ENCODE measurements at places on chromosomes 4 and X.

DNA sequence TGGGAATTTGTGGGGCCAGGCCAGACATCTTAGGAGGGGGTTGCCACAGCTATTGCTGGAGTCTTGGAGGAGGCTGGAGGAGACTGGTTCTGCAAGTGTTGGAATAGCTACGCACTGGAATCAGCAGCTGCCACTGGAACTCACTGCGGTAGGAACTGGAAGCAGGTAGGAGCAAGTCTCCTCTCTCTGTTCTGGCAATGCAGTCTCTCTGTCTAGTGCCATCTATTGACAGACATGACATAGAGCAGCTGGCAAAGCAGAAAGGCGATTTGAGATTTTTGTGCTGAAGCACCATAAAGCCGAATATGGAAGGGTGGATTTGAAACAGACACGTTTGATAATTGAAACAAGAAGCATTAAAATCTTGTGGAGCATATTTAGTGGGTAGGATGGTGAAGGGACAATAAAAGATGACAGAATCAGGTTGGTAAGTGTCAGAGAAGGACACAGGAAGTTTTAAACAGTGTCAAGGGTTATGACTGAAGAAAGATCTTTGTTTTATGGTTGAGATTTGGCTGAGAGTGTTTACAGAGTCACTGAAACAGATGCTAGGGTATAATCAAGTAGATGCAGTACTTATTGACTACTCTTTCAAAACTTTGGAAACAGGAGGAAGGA, 23.5 kb upstream of the SYNPO2 start:
- DNase-seq: no peak

DNA sequence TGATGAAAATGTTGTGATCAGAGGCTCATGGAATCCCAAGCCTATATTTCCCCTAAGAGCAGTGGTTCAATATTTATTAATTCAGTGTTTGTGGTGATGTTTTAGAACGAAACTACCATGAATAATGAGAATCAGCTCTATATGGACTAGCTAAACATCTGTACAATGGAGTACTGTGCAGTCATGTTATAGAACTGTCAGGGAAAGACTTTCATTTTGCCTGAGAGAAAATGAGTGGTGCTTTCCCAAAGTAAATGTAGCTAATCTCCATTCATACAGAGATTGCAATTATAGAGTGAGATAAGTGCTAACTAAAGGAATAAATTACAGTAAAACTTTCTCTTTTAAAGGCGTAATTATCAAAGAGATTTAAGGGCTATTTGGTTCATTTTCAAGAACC, 147.1 kb downstream of the FRAS1 start:
- no peak for DNase-seq

DNA sequence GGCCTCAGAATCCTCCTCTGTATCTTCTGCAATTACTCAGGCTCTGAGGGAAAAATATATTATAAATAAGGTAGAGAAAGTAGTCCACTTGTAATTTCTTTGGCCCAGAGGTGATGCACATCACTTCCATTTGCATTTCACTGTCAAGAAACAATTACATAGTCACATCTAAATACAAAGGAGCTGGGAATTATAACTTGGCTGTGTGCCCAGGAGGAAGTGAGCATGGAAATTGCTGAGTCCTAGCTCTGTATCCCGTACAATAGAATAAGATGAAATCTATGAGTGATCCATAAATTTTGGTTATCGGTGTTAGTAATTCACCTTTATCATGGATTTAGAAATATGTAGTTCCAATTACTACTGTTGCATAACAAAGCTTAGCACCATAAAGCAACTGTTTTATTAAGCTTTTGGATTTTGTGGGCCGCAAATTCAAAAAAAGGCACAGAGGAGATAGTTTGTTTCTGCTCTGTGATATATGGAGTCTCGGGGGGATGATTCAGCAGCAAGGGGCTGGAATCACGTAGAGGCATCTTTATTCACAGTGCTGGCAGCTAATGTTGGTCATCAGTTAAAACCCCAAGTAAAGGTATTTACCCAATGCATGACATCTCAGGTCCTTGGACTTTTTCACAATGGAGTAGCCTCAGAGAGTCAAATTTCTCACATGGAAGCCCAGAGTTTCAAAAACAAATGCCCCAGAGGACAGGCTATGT, 241.4 kb upstream of the GALNT7 start:
- no peak for DNase-seq

GRCh38 chr4:150591406-150591805, 9.5 kb downstream of the MAB21L2 start:
- DNase-seq: no peak

GRCh38 chr4:142535009-142535408, 311.1 kb downstream of the INPP4B start:
- no peak for DNase-seq

DNA sequence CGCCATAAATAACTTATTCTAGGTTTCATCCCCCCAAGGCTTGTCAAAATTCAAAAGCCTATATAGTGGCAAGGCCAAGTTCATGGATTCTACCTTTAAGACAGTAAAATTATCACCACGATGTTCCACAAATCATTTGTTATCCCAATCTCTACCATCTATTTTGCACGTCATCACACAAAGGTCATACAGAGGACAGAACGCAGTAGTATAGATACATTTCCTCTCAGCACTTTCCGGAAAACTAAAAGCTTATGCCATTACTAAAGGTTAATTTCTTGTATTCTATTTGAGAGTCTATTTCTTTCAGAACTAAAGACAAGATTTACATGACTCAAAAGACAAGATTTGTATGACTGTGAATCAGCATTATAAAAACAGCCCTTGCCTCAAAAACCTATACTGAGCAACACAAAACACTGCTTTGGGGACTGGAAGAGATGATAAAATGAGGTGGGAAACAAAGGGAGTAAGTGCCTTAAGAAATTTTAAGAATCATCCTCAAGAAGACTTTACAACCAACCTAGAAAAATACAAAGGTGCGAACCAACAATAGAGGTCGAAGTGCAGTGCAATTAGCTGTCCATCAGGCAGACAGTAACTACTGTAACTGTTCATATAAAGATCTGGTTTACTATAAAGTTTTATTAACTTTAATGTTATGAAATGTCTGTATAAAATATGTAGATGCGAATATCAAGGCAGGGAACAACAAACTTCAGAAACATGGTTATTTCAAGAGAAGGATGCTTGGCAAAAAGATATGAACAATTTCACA, 7.6 kb downstream of the UBE2D3 start:
- DNase-seq: no peak

DNA sequence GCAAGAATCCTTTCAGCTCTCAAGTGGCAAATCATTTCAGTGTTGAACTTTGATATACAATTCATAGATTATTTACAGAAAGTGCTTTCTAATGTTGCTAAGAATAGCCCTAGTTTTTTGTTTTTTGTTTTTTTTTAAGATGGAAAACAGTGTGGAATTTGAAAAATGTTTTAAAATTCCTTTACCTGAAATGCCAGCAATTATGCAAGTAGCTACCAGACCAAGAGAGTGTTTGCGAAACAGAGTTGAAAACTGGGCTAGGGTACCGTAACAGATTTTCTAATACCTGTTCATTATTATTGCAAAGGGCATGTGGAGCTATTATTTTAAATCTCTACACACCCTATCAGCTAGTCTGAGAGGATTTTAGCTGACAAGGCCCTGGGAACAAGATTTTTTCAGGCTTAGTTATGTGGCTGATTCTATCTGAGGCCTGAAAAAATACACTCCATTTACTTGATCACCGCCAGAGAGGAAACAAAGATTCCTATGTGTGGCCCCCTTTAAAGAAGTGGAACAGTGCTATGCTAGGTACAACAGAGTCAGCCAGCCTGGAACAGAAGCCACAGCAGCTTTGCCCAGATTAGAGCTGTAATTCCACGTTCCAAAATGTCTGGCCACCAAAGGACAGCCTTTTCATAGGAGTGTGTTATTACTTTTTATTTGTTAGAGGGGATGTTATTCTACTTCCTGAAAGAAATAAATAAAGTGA, 46.9 kb upstream of the SLC39A8 start:
- DNase-seq: no peak

- DNase-seq: no peak
These were observed 304.8 kb downstream of the QDPR start for GRCh38 chr4:17206829-17207801.

DNA sequence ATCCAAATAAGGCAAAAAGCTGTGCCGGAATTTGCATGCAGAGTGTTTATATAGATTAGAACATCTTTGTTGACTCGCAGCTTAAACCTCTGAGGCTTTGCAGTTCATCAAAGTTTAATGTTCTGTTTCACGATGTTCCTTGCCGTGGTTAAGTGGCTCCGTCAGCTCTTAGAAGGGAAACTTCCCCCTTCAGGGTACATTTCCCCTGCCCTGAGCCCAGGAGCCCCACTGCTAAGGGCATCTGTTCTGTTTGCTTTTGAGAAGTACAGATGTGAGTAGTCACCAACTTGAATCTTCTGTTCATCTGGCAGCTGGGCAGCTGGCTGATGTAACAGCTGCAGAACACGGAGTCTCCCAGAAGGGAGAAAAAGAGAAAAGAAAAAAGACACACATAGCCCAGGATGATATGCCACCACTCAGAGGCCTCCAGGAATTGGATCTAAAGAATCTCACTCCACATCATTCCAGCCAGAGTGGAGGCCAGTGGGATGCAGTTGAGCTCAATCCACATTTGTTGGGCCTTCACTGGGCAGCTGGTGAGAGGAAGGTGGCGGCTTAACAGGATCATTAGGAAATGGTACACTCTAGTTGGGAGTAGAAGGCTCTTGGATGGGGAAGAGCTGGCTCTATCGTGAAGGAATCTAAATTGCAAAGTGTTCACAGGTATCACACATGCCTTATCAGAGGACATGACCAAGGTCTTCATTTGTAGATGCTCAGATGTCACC, 178.7 kb upstream of the RBPJ start:
- no peak for DNase-seq

DNA sequence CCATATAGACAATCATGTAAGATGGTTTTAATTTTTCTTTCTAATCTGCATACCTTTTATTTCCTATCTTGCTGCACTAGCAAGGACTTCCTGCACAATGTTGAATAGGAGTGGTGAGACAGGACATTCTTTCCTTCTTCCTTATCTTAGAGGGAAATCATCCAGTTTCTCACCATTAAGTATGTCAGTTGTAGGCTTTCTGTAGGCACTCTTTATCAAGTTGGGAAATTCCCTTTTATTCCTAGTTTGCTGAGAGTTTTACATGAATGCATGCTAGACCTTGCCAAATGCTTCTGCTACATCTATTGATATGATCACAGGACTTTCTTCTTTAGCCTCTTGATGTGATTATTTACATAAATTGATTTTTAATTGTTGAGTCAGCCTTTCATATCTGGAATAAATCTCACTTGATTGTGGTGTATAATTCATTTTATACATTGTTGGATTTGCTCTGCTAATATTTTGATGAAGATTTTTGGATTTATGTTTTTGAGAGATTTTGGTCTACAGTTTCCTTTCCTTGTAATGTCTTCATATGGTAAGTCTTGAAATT, 23.8 kb downstream of the RNF175 start:
- no peak for DNase-seq

DNA sequence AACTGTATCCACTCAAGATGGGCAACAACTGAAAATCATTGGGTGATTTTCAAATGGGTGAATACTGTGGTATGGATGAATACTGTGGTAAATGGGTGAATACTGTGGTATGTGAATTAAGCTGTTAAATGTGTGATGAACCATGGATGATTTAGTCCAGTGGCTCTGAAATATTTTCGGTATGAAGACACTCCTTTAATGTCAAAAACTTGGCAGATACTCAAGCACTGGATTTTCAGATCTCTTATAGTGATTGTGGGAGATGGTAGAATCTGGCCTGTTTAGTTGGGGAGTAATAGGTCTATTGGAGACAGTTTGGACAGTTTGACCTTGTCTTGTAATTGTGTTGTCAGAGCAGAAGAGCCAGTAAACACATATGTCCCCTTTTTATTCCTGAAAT, 45.7 kb downstream of the SSX7 start:
- no peak for DNase-seq

DNA sequence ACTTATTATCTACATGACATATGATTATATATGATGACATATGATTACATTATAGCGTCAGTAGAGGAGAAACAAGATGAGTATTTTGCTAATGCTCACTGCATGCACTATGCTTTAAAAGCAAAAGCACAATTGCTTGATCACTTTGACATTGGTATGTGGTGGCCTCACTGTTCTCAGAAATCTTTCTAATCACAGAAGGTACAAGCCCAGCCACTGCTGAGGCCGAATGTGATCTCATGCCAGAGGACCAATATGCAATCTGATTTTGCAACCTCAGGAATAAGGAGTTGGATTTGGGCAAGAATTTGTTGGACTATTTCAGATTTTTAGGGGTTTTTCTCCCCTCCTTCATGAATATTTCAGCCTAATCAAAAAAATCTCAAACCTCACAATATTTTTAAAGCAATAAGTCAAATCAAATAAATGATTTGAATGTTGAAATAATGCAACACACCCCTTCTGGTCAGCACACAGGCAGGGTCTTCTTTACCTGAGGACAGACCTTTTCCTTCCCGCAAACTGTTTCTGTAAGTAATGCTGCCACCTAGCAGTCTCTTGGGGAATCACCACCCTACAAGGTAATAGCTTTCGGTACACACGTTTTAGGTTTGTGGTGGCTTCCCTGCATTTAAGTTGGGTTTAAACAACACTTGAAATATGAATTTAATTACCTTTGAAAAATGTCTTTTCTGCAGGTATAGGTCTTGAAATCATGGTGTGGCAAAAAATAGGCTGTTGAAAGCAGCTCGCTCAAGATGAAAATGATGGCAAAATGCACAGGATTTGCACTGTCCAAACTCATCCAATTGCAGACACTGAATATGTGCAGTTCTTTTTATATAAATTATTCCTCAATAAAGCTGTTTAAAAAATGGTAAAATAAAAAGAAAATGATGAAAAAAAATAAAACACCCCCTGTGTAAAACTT, 4.8 kb upstream of the CXCL13 start:
- no peak for DNase-seq

DNA sequence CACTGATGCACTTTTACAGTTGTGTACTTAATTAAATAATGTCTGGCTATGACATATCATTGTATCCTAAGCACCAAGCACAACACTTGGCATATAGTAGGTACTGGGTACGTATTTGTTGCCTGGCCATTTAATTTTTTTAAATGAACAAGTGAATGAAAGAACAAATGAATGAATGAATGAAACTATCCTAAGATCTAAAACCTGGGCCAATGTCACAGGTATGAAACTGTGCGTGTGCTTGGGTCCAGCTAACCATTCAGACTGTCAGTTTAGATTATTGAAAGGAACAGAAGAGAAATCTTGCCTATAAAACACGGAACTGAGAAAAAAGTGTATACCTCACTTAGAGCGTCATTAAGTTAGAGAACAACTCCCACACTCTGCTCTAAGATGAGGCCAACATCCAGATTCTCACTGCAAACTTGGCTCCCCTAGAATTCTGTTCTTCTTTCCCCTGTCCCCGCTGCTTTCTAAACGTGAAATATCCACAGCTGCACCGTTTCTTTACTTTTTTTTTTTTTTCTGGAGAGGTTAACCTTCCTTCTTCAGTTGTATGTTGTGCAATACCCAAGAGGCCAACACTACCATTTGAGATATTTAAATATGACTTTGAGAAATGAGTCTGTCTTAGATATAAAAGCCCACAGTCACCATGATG, 17.3 kb upstream of the SEL1L3 start:
- no peak for DNase-seq

- no peak for DNase-seq
These were observed 445.7 kb downstream of the GASK1B start for GRCh38 chr4:157727163-157727562.
